ENCODE measurements at places on chromosomes 13 and 19.

- no peak for DNase-seq
Observed at GRCh38 chr19:41930926-41931592, 2.8 kb upstream of the ERFL start.

DNA sequence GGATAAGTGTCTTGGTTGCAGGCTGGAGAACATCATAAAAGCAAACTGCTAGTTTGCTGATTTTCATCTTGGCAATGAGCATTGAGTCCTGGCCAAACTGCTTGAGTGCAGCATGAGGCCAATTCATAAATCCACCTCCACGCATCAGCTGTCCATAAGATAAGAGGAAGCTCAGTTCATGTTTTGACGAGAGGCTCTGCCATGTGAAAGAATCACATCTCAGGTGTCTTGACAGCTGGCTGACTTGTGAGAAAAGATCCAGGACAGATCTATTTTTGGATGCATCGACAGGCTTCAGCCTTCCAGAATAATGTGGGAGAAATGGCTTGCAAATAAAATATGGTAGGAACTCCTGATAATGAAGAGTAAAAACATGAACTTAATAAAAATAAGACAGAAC, 5.4 kb upstream of the ZNF682 start:
- no peak for DNase-seq

DNA sequence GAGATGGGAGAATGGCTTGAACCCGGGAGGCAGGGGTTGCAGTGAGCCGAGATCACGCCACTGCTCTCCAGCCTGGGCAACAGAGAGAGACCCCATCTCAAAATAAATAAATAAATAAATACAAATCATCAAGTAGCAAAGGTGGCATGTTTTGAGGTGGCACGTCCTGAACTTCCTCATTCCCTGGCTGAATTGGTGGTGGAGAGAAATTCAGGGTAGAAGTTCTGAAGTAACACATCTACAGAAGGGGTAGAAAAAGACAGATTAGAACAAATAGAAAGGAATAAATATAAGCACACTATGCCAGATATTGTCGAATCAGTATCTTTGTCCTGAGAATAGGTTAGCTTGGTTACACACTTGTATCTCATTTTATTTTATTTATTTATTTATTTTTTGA, 6.3 kb downstream of the IFI30 start:
- DNase-seq, result no peak

DNA sequence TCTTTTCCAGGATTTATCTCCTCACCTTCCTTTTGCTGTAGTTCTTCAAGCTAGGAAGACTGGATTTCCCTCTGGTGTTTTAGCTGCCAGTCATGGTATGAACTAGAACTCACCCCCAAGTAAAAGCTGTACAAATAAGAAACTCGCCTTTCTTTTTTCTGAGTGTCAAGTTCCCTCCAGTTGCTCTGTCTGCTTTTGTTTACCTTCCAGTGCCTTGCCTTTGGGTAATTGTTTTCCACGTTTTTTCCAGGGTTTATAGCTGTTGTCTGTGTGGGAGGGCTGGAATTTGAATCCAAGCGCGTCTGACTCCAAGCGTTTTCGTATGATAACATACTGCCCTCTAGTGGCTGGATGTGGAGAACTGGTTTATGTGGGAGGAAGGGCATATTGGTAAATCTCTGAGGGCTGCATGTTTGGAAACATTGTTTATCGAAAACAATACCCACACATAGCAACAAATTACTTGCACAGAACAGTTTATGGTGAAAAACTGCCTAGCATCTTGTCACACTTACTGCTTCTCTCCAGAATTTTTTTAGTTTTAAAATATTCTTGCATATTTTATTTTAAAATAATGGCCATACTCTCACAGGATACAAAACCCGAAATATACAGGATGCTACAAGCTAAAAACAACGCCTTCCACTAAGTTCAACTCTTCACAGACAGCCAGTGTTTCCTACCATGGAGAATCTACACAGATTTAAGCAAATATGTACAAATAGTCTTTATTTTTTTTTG, 19.2 kb downstream of the RCN3 start:
- DNase-seq, result no peak

- no peak for DNase-seq
Observed at GRCh38 chr19:17309965-17310461, 650 bp downstream of the DDA1 start.

DNA sequence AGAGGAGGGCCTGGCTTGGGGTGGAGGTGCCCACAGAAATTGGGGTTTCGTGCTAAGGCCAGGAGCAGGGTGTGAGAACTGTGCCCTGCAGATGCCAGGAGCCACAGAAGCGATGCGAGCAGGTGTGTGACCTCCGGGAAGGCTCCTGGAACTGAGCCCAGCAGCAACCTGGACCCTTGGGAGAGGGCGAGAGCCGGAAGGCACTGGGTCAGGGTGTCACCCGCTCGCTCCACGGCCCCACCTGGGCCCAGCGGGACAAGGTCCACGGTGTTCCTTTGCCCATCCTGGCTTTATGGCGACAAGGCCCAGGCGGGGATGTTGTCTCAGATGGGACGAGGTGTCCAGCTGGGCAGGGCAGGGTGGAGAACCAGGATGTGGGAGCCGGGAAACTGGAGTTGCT, 4.2 kb downstream of the MISP start:
- DNase-seq, result no peak

- no peak for DNase-seq
Observed at GRCh38 chr13:103246581-103247200, 180.5 kb upstream of the SLC10A2 start.

DNA sequence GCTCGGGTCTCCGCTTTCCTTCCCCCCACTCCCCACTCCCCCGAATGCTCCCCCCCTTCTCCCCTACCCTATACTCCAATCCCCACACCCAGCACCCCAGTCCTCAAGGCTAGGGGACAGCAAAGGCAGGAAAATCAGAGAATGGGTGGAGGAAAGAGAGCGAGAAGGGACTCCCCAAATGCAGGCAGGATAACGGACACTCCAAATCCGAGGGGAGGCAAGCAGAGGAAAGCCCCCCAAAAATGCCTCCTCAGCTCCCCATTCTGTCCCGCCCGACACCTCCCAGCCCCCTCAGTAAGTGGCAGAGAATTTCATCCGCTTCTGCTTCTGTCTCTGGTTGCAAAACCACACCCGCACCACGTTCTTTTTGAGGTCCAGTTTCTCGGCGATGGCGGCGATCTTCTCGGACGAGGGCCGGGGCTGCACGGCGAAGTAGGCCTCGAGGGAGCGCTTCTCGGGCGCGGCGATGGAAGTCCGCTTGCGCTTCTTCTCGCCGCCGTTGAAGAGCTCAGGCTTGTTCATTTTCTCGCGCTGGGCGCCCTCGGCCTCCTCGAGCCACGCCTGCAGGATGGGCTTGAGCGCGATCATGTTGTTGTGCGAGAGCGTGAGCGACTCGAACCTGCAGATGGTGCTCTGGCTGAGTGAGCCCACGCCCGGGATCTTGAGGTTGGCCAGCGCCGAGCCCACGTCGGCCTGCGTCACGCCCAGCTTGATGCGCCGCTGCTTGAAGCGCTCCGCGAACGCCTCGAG, 2.1 kb downstream of the POU4F1 start:
- no peak for DNase-seq

DNA sequence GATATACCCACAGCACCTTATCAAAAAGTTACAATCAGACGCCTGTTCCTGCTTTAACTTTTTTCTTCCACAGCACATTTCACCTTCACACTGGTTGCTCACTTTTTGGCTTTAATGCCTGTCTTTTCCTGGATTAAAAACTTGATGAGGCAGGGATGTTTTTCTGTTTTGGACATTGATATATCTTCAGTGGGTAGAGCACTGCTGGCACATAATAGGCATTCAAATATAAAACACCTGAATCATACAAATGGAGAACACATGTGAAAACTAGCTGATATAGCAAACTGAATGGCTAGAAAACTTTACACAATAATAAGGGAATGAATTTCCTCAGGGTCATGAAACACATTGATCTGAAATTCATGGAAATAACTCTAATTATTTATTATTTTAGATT, 65.6 kb downstream of the STARD13 start:
- DNase-seq, result no peak

DNA sequence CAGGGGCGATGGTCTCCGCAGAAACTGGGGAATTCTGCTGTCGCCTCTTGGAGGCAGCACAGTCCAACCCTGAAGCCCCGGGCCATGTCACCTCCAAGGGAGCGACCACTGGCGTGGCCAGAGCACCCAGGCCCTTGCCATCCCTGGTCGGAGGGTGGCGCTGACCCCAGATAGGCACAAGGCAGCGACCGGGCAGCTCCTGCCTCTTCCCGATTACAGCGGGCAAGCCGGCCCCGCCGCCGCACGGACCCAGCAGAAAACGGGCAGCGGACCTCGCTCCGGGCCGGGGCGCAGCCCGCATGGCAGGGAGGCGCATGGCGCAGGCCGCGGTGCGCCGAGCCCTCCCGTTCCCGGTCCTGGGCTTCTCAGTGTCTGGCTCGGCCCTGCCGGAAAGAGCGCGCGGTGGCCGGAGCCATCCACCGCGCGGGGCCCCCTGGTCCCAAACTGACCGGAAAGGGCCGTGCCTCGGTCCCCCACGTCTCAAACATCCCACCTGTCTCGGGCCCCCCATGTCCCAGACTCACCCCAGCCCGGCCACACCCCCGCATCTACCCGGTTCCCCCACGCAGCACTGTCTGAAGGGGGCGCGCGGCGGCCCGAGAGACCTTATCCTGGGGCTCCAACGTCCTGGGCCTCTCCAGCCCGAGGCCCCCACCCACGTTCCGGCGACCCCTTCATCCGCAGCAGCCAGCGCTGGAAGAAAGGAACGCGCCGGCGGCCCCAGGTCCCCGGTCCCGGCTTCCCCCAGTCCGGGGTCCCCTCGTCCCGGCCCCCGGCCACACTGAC, 727 bp downstream of the CERS1 start:
- DNase-seq, result no peak
